ENCODE measurements at places on chromosomes 2 and 18. TPM values are rescaled to one million over a fixed set of nuclear protein-coding genes. Genes with fewer than 3 reads are reported as not detected.

DNA sequence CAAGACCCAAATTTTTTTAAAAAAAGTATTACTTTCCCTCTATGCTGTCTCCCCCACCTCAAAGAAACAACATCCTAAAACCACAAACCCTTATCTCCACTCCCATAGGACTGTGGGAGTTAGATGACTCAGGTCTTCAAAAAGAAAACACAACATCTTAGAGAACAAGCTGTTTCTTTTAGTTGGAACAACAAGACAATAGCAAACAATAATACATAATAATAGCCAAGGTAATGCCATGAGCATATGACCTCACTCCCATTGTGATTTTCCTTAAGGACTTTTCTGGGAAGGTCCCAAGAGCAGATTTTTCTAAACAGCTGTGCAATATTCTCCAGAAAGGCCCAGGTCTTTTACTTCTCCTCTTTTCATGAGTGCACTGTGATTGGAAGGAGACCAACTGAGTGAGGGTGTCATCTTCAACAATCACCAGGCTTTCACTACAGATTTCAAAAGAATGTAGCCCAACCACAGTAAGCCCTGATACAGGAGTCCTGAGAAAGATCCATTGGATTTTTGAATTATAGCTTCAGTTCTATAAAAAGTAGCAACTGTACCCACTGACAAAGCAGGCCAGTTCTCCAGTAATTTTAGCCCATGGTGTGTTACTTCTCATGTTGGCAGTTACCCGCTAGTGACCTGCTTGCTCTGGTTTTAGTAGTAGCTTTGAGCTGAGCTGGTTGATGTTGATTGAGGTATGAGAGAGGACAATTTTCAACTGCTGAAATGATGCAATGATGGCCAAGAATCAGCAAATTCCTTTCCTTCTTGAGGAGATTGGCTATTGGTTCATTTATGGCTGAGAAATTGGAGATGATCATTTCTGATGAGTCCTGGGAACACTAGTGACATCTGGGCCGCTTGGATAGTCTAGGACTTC is 144.5 kb upstream of the TCF4 start:
- no peak for DNase-seq

DNA sequence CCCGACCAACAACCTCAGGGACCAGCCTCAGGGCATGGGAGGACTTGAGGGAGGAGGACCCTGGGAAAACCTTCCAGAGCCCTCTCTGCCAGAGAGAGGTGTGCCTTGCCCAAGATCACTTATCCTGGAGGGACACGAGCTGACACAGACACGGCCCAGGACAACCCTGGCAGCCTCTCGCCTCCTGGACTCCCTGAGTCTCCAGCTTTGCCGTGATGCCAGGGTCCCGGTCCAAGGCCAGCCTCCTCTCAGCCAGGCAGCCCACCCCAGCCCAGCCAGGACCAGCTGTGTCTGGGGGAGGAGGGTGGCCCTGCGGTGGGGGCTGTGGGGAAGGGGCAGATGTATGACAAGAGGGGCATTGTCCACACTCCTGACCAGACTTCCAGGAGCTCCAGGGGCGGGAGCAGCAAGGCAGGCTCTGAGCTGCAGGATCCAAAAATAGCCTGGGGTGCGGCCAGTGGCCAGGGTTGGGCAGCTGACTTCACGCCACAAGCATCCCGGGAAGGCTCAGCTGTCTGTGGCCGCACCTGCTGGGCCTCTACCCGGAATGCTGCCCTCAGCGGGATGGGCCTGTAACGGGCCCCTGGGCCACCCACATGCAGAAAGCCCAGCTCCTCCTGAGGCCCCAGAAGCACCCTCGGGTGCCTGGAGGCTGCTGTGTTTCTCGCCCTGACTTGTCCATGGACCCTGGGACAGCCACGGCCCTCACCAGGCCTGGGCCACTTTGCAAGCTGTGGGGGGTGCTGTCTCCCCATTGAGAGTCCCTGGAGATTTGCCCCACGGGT is 65.5 kb upstream of the GPC1 start:
- peak; percentile 85 for DNase-seq

- peak; percentile 46 for DNase-seq
Measured at GRCh38 chr2:111702119-111702803, 181.7 kb downstream of the ANAPC1 start.

- no peak for DNase-seq
Measured at GRCh38 chr2:64939332-64939917, 49.8 kb upstream of the SLC1A4 start.

DNA sequence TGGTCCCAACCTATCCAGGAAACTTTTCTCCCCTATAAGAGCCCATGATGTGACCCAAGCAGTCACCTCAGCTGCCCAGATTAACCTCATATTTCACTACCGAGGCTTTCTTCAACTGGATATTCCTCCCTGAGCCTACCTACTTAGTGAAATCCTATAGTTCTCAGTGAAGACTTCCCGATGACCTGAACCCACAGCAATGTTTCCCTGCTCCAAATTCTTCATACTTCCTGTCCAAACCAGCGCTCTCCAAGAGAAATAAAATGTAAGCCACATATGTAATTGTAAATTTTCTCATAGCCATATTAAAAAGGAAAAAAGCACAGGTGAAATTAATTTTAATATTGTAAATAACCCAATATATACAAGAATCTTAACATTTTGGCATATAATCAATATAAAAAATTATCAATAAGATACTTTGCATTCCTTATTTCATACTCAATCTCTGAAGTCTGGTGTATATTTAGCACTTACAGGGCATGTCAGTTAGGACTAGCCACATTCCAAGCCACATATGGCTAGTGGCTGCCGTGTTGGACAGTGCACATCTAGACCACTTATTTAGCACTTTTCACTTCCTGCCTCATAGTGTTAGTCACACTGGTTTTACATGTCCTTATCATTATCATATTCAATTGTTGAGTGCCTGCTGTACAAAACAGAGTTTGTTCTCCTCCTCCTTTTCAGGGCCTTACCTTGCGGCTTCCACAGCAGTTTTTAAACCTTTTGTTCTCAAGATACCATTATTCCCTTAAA is 1.9 kb upstream of the STAT4 start:
- DNase-seq = no peak

GRCh38 chr18:9488538-9488937 is 13.2 kb downstream of the RALBP1 start:
- DNase-seq = no peak

DNA sequence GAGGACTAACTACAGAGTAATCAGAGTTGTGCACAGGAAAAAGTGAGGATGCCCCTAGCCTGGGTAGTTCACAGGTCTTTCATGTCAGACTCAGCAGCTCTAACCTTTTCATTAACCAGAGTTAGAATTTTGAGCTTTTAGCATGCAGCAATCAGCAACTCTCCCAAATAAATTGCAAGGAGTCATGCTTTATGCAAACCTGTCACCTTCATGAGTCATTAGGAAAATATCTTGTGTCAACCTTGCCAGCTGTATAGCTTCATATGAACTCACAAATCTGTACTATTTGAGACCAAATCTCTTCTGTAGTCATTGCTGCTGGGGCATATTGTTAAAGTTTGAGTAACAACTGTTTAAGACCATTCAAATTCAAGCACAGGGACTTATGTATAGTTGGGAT is 382.3 kb upstream of the NT5C1B start:
- no peak for DNase-seq

- no peak for DNase-seq
Measured at GRCh38 chr2:74873678-74874640, 40.0 kb downstream of the HK2 start.

DNA sequence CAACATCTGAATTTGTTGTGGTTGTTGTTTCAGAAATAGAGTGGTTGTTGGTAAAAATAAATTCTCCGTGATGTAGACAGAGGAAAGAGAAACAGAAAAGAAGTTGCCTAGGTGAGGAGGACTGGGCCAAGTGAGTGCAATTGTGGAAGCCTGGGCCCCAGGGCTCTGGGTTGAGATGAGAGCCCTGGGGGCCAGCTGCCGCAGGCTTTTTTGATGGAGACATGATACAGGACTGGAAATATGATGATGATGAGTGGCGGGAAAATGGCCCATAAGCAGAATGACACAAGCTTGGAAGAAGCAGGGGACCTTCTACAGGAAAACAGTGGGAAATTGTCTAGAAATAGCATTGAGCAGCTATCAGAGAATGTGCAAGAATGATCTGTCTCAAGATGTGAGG is 181.8 kb downstream of the TDRD15 start:
- DNase-seq = no peak

- peak; percentile 66 for DNase-seq
Measured at GRCh38 chr2:56185101-56185581, 1.4 kb downstream of the CCDC85A start.

DNA sequence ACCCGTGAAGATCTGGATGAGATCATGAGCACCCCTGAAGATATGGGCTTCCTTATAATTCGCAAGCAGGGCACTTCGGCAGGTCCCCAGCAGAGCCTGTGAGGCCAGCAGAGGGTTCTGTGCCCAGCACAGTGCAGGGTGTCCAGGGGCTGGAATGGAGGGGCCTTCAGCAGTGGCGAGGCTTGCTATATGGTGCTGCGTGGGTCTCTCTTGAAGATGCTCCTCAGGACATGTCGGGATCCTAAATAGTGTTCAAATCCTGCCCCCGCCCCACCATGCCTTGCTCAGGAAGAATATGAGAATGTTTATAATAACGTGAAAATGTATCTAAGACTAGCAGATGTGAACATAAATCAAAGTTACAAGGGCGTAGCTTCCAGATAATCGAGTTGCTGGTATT is 60.3 kb upstream of the RBM44 start:
- DNase-seq = no peak

Gene PARD6G
- 3.0 TPM for polyA plus RNA-seq

Gene GNLY
- polyA plus RNA-seq = 1.3 TPM

Gene HOXD11
- not detected for polyA plus RNA-seq

Gene ST6GAL2
- 0.08 TPM for polyA plus RNA-seq

Gene FEV
- polyA plus RNA-seq = not detected

All from heart left ventricle (tissue), 16 donors.